ENCODE measurements at places on chromosomes 11 and 22.

- DNase-seq, result no peak
Observed at GRCh38 chr11:26191193-26191592, 140.7 kb upstream of the ANO3 start.

GRCh38 chr22:30344447-30345200 lies 12.1 kb downstream of the SF3A1 start:
- no peak for DNase-seq

DNA sequence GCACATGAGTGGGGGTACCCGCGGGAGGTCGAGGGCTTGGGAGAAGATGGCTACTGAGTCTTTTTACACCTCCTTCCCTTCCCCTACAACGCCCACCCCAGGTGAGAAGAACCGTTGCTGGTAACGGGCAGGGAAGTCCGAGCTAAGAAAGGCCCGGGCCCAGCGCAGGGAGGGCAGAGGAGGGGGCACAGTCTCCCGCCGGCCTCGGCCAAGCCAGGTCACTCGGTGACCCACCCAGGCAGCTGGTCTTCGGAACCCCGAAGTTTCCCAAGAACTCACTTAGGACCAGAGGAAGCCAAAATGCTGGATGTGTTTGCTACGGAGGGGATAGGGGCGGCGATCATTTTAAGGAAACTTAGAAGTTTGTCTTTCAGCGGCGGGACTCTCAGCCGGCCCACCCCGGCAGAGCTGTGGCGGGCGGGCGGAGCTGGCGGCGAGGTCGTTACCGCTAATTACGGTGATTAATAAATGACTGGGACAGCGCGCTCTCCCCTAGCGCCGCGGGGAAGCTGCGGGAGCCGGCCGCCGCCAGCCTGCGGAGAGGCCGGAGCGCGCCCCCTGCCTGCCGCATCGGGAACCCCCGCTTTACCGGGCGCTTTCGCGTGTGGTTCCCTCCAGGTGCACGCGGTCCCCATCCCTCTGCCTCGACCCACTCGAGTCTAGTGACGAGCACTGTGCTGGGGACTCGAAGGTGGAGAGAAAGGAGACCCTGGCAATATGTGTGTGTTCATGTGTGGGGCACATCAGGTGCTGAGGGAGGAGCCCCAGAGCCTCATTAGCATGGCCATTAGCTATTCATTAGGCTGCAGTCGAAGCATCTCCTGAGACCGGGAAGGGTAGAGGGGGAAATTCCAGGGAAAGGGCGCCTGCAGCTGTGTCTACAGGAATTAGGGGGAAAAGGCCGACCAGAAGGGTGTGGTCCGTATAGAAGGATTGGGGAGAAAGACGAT lies 945 bp downstream of the ROBO3 start:
- peak; percentile 70 for DNase-seq

DNA sequence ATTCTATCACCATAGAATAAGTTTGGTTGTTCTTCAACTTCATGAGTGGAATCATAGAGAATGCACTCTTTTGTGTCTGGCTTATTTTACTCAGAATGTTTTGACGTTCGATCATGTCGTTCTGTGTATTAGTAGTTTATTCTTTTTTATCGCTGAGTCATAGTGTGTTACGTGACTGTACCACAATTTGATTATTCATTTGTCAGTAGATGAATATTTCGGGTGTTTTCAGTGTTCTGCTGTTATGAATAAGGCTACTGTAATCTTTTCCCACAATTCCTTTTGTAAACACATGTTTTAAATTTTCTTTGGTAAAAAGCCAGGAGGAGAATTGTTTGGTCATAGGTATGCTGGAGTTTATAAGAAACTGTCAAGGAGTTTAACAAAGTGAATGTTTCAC lies 279.9 kb upstream of the B3GAT1 start:
- no peak for DNase-seq

- no peak for DNase-seq
Observed at GRCh38 chr11:1478011-1478410, 8.6 kb downstream of the MOB2 start.

GRCh38 chr11:113448316-113448677 lies 26.9 kb downstream of the DRD2 start:
- DNase-seq, result no peak

DNA sequence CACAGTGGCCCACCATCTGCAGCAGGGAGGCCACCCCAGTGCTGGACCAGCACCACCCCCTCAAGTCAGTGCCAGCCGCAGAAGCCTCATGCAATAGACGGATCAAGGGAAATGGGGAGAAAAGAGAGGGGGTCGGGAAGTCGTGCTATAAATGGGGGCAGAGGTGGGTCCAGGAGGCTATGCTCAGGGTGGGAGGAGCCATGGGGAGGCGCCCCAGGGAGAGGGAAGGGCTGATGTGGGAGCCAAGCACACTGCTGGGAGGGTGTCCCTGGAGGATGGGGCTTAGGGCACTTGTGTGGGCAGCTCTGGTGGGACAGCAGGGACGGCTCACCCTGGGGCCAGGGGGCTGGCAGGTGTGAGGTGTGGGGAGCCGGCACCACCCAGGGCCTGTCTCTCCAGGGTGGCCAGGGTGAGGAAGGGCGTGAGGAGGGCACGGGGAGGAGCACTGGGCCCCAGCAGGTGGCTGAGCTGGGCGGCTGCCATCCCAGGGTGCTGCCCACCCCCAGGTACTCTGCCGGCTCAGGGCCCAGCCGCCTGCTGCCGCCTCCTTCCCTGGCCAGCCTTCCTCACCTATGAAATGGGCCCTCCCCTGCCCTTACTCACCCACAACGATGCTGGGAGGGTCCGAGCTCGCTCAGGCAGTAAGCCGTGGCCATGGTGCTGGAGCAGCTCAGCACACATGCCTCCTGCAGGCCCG lies 18.0 kb downstream of the PHLDA2 start:
- DNase-seq, result no peak

DNA sequence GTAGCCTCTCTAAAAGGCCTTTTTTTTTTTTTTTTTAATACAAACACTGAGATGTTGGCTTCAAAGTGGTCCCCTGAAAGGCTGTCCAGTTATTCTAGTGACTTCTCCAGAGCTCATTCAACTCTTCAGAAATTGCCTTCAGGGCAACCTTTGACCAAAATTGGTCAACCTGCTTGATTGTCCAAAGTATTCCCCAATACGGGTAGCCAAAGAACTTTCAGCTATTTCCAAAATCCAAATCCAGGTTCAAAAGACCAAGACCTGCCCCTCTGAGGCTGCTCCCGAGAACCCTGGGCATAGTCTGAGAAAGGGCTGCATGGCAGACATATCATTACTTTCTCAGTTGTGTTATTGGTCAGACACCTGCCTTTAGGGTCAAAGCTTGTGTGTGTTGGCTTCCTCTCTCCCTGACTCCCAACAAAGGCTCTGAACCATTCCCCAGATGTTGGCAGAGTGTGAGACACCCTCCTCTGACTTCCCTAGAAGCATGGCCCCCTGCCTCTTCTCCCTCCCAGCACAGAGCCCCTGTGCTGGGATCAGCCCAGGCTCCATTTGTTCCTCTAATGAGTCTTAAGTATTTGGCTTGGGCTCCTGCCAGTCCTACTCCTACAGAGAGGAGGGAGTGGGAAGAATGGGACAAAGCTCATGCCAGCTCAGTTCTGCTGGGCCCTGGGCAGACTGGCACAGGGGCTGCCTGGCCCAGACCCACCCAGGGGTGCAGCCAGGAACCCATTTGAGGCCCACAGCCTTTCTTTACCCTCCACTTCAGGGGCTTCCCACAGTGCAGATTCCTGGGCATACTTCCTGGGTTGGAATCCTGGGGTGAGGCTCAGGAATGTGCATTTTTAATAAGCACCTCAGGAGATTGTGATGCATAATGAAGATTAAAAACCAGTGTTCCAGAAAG lies 30.3 kb downstream of the TNKS1BP1 start:
- no peak for DNase-seq

GRCh38 chr11:64138398-64138797 lies 27.5 kb downstream of the MACROD1 start:
- DNase-seq, result no peak

DNA sequence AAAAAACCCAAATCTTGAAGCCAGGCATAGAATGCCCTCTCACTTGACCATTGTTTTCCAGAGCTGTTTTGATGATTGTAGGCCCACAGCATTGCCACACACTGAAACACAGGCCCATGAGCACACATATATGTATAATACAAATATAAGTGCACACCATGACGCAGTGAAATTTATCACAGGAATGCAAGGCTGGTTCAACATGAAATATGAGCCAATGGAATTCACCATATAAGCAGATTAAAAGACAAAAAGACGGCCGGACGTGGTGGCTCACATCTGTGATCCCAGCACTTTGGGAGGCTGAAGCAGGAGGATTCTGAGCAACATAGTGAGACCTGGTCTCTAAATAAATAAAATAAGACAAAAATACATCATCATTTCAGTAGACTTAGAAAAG lies 9.4 kb upstream of the RNH1 start:
- no peak for DNase-seq

- no peak for DNase-seq
Observed at GRCh38 chr11:130029137-130029536, 26.5 kb upstream of the PRDM10 start.

DNA sequence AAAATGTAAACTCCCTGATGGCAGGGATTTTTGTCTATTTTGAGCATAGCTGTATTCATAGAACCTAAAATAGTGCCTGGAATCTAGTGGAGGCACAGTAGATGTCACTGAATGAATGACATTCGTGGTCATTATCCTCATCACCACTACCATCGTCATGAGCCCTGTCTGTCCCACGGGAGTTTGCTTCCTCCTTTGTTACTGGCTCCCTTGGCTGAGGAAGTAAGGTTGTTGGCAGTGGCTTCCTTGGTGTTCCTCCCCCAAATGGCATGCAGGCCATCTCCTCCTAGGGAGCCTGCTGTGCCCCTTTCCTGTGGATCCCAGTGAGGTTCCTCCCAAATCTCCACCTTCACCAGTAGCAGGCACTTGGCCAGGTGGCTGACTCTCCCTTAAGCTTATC lies 183.0 kb downstream of the CEP164 start:
- no peak for DNase-seq

DNA sequence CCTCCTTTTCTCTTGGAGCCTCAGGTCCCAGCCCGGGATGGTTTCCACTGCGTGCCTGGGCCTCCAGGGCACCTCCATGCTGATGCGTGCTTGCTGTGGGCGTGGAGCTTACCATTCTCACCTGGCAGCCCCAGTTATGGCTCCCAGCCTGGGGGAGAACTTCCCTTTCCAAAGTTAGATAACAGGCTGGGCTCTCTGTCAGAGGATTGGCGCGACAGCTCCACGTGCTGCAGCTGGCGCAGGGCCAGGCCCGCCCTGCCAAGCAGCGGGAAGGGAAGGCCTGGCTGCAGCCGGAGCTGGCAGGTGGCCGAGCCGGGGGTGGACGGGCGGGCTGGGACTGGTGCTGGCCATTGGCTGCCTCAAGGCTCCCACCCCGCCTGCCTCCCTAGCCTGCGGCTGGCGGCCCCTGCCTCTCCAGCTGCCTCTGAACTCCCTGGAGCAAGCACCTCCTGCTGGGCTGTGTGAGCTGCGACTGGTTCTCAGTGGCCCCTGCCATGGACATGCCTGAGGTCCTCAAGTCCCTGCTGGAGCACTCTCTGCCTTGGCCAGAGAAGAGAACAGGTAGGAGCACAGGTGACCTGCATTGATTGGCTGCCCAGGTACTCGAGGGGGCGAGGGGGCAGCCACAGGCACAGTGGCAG lies 14.6 kb upstream of the TEF start:
- DNase-seq, result peak; percentile 5

DNA sequence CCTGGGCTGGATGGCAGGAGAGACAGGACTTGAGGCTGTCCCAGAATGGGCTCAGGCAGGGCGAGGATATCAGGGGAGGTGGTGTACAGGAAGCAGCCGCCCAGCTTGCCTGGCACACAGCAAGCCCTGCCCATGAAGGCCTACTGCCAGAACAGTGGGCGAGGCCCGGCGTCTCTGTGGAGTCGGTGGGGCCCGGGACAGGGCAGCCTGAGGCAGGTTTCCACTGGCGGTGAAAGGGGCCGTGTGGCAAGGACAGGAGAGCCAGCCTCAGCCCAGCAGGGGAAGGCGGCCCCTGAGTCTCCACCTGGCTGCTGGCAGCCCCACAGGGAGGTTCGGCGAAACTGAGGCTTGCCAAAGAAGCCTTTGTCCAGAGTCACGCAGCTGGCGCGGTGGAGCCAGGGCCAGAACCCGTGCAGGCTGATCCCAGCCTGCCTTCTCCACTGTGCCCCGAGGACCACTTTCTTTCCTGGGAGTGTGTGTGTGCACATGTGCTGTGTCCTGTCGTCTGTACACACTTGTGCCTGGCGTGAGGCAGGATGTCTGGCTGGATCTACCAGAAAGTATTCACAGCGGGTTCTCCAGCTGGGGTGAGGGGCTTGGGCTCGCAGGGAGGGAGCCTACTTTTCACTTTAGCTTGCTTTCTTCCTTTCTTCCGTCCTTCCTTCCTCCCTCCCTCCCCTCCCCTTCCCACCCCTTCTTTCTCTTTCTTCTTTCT lies 1.2 kb downstream of the TSPO start:
- peak; percentile 66 for DNase-seq

- no peak for DNase-seq
Observed at GRCh38 chr22:50674606-50675552, 2.3 kb downstream of the SHANK3 start.

DNA sequence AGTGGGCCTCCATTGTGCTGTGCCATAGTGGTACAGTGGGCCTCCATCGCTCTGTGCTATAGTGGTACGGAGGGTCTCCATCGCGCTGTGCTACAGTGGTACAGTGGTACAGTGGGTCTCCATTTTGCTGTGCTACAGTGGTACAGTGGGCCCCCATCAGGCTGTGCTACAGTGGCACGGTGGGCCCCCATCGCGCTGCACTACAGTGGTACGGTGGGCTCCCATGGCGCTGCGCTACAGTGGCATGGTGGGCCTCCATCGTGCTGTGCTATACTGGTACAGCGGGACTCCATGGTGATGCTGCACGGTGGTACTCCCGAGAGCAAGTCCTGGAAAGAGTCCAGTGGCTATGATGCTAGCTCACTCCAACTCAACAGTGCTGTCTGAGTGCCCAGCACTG lies 51.8 kb downstream of the SCUBE1 start:
- DNase-seq, result no peak
